ENCODE measurements at places on chromosomes 3 and 15.

GRCh38 chr3:61111825-61112224, 139.4 kb downstream of the FHIT start:
- DNase-seq: no peak

GRCh38 chr3:60774617-60775016, 476.6 kb downstream of the FHIT start:
- DNase-seq: no peak

DNA sequence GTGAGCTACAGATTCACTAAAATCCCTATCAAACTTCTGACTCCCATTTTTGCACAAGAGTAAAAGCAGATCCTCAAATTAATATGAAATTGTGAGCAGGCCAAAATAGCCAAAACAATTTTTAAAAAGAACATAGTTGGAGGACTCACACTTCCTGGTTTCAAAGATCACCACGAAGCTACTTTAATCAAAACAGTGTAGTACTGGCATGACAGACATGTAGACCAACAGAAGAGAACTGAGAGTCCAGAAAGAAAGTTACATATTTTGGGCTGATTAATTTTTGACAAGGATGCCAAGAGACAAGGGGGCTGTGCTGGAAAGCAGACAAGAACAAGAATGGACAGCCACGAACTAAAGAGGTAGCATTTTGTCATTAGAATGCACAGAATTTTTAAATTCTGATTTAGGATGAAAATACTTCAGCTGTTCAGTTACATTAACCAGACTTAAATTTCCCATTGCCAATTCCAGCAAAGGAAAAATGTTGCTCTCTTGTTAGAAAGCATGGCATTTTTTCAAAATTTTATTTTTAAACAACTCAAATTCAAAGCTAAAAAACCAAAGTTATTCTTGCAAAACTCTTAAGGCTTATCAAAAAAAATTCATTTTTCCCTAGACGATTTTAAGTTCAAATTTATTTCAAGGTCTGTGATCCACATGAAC, 14.0 kb downstream of the RYK start:
- no peak for DNase-seq

DNA sequence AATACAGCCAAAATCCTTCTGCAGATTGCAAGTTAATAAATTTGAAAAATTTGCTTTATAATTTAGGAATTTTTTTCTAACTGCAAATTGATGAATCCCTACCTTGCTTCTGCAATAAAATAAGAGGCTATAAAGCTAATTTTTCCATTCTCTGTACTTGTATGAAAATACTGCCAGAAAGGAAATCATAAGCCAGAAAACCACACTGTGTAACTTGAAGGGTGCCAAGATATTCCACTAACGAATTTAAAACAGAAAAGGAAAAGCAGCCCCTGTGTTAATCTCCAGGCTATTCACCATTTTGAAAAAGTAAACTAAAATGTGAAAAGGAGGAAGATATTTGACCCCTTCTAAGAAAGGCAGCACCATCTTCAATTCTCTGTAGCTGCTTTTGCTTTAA, 557.9 kb upstream of the ZNF385D start:
- DNase-seq: no peak

DNA sequence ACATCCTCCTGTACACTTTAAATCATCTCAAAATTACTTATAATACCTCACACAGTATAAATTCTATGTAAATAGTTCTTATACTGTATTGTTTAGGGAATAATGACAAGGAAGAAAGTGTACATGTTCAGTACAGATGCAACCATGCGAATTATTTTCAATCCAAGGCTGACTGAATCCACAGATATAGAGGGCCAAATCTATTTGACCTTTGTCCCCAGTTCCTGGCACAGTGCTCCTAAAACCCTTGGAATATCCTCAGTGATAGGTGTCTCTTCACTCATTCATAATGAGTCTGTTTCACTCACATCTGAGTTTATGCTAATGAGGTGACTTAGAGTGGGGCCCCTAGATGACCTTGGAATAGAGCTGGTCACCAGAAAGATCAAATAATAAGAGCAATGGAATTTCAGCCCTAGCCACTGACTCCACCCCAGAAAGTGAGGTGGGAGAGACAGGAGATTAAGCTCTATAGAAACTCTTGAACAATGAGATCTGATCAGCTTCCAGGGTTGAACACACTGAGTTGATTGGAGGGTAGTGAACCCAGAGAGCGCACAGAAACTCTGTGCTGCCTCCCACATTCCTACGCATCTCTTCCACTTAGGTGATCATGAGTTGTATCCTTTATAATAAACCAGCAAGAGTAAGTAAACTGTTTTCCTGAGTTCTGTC, 65.3 kb downstream of the ADAM10 start:
- DNase-seq: no peak
